Glutamatergic neuron (in vitro differentiated cells): ENCODE measurements at places on chromosomes 1 and 21. TPM values are rescaled to one million over a fixed set of nuclear protein-coding genes. Genes with fewer than 3 reads are reported as not detected.

- no peaks in the 10 kb centered on the region for H3K27me3 ChIP-seq
- no peak overlapping the region for H3K4me3 ChIP-seq
- H3K27ac ChIP-seq, result no peak overlapping the region
These were observed 58.7 kb upstream of the RGS1 start for GRCh38 chr1:192516776-192517297.

The HES3 gene
- 0.66 TPM for total RNA-seq

- H3K4me1 ChIP-seq, result peaks cover 2% of the 10 kb centered on the region
- no peak overlapping the region for H3K4me3 ChIP-seq
- no peaks in the 10 kb centered on the region for H3K36me3 ChIP-seq
- no peak for DNase-seq
- no peak overlapping the region for H3K27ac ChIP-seq
- no peaks in the 10 kb centered on the region for H3K27me3 ChIP-seq
These were observed 40.2 kb upstream of the QSOX1 start for GRCh38 chr1:180114396-180114945.

GRCh38 chr1:2544875-2545640, 11.1 kb upstream of the TNFRSF14 start:
- H3K4me3 ChIP-seq, result peak overlapping the region; percentile 7
- DNase-seq, result peak; percentile 52
- no peaks in the 10 kb centered on the region for H3K36me3 ChIP-seq
- H3K4me1 ChIP-seq, result peaks cover 9% of the 10 kb centered on the region

The VWA5B1 gene
- 0.10 TPM for total RNA-seq

- no peak overlapping the region for H3K4me3 ChIP-seq
- H3K27ac ChIP-seq, result peak overlapping the region; percentile 20
- H3K4me1 ChIP-seq, result peaks cover 28% of the 10 kb centered on the region
- peaks cover 16% of the 10 kb centered on the region for H3K27me3 ChIP-seq
These were observed 214.5 kb downstream of the HIVEP3 start for GRCh38 chr1:41704196-41704595.

DNA sequence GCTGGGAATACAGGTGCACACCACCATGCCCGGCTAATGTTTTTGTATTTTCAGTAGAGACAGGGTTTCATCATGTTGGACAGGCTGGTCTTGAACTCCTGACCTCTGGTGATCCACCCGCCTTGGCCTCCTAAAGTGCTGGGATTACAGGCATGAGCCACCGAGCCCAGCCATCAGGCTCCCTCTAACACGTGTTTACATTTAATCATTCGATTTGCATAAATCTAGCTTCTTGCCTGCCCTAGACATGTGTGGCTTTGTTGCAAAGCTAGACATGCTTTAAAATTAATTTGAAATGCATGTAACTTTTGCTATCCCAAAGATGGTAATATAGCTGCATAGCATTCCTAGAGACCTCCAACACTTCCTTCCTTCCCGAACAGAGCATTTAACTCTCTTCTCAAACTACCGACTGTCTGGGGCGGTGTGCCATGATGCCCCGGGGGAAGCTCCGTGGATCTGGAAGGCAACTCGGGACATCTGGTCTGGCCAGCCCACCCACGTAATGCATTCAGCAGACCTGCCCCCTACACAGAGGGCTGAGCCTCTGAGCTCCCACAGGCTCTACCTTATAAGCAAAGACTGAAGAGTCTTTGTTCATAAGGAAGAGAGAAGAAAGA, 34.6 kb upstream of the NID1 start:
- peaks cover 12% of the 10 kb centered on the region for H3K36me3 ChIP-seq
- DNase-seq, result peak; percentile 32
- no peak overlapping the region for H3K4me3 ChIP-seq
- peaks cover 9% of the 10 kb centered on the region for H3K27me3 ChIP-seq

DNA sequence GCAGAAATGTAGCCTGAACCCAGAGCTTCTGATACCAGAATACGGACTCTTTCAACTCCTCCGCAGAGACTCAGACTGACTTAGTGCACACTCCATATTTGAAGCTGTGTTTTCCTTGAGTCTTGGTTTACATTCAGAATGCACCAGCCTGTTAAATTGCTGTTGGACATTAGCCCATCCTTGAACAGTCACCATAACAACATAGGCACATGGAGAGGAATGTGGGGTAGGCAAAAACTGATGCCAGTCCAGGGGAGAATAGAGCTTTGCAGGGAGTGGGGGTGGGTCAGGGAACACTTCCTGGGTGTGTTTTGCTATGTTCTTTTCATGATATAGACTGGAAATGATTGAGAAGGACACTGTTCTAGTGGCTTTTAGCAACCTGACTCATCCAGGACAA, 76.3 kb upstream of the CACNA1E start:
- DNase-seq, result no peak
- no peak overlapping the region for H3K4me3 ChIP-seq
- H3K27ac ChIP-seq, result no peak overlapping the region
- H3K4me1 ChIP-seq, result no peaks in the 10 kb centered on the region
